ENCODE measurements at places on chromosomes 16 and 17.

DNA sequence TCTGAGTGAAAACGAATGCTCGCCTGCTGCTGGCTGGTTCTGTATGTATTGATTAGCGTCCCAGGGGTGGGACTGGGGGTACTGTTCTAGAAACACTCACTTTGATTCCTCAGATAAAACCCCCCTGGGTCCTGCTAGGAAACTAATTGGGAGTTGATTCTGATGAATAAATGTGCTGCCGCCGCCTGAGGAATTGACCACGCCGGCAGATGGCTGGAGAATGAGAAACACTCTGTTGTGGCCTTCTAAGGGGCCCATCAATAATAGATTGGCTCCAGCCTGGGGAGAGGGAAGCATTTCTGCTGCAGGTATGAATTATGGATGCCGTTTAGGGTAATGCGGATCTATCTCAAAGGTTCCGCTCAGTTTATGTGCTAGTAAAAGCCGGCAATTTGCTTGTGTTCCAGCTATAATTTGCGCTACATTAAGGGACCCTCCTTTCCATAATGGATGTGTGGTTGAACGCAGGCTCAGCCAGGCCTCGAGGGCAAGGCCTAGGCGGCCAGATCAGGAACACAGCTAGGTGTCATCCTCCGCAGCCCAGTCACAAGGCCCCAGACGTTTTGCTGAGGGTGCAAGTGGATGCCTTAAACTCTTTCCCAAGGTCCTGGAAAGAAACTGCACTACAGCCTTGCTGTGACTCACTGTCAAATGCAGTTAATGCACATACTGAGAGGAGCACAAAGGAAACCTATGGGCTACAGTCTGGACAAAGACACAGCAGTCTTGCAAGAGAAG is 132.2 kb upstream of the HS3ST2 start:
- DNase-seq: no peak

DNA sequence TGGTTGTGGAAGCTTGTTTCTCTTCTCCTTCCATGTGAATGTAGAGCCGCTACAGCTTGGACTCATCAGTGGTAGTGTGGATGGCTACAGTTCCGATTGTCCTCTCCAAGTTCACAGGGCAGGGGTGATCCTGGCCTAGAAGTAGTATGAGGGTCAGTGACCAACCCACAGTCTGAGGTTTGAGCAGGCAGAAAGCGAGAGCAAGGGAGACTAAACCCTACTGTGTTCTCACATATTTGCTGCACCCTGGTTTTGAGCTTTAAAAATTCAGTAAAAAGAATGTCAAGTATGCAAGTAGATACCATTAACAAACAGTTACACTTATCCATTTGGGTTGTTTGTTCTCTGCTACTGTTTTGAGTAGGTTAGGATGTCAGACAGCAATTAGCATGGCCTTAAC is 148.9 kb downstream of the MRTFB start:
- DNase-seq: no peak

DNA sequence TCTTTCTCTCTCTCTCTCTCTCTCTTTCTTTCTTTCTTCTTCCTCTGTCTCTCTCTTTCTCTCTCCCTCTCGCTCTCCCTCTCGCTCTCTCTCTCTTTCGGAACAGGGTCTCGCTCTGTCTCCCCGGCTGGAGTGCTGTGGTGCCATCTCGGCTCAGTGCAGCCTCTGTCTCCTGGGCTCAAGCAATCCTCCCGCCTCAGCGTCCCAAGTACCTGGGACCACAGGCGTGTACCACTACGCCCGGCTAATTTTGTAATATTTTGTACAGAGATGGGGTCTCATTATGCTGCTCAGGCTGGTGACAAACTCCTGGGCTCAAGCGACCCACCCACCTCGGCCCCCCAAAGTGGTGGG is 12.7 kb upstream of the KLHDC4 start:
- DNase-seq: no peak

GRCh38 chr17:72126575-72127486 is 6.0 kb downstream of the SOX9 start:
- no peak for DNase-seq

GRCh38 chr17:76140661-76141211 is 309 bp downstream of the FOXJ1 start:
- no peak for DNase-seq

DNA sequence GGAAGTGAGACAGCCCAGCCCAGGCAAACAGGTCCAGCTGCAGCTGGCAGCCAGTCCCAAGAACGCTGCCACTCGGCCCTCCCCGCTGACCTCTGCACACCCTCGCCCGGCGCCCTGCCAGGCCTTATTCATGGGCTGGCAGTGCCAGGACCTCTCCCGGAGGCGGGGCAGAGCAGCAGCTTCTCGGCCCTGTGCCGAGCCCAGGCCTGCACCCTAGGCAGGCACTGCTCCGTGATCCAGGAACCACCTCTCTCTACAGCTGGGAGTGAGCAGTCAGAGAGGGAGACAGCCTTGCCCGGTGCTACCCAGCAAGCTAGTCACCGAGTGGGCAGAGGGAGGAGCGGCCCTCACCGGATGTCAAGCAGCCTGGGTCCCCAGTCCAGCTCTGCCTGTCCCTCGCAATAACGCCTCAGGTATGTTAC is 79.9 kb upstream of the CBX4 start:
- no peak for DNase-seq

DNA sequence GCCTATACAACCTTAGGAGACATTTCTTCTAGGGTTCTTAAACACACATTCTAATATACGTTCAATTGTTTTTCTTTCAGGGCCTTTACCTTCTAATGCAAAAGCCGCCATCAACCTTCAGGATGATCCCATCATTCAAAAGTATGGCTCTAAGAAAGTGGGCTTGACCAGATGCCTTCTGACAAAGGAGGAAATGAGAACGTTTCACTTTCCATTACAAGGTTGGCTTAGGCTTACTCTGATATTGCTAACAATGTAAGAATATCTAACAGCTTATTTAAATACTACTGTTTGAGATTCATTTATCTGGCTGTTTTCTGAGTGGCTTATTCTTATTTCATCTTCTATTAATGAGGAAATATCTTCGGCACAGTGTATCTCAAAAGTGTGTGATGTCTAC is 15.4 kb downstream of the REXO5 start:
- no peak for DNase-seq

GRCh38 chr17:6926667-6927066 is 69.2 kb upstream of the ALOX12 start:
- no peak for DNase-seq

- DNase-seq: no peak
These were observed 1.5 kb upstream of the ABCC12 start for GRCh38 chr16:48157302-48157701.

GRCh38 chr16:11256661-11257130 is 692 bp upstream of the SOCS1 start:
- DNase-seq: no peak

DNA sequence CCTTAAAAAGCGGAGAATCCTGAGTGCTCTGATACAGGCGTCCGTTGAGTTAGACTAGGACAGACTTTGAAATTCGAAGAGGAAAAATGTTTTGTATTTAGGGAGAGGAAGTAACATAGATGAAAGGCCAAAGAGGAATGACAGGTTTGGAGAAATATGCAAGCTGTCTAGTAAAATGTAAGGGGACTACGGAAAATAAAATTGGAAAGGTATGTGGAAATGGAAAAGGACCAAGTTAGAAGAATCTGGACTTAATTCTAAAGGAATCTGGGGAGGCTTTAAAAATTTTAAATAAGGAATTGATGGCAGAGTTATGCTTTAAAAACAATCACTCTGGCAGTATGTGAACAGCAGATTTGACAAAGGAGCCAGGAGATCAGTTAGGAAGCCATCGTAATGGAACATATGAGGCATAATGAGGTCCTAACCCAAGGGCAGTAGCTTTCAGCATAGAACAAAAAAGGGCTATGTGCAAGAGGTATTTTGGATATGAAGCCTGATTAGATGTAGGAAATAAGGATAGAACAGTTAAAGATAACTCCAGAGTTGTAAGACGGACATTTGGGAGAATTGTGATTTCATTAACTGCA is 38.3 kb downstream of the CYB561 start:
- no peak for DNase-seq

GRCh38 chr16:15723808-15724207 is 73.8 kb downstream of the NDE1 start:
- DNase-seq: no peak

GRCh38 chr16:2048116-2048543 is 345 bp downstream of the TSC2 start:
- no peak for DNase-seq

DNA sequence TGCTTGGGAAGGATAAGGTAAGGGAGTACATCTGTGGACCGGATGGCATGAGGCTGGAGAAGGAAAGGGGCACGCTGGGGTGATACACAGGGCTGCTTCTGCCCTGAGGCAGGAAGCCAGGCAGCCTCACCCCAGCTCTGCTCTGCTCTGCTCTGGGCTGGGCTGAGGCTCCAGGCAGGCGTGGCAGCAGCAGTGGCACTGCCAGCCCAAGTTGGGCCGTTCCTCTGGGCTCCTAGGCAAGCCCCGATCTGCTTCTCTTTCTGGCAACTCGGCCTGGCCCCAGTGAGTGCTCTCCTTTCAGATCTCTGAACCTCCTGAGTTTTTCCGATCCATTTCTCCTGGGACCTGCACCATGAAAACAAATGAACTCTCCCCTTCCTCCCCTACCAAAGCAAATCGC is 44.9 kb downstream of the VAC14 start:
- DNase-seq: no peak
